ENCODE measurements at places on chromosomes 1 and 21.

GRCh38 chr1:109361649-109362048 lies 36.1 kb downstream of the SORT1 start:
- DNase-seq = no peak

GRCh38 chr1:101995984-101996745 lies 561 bp downstream of the OLFM3 start:
- no peak for DNase-seq

- DNase-seq = no peak
Measured at GRCh38 chr1:32715901-32716311, 13.3 kb upstream of the SYNC start.

DNA sequence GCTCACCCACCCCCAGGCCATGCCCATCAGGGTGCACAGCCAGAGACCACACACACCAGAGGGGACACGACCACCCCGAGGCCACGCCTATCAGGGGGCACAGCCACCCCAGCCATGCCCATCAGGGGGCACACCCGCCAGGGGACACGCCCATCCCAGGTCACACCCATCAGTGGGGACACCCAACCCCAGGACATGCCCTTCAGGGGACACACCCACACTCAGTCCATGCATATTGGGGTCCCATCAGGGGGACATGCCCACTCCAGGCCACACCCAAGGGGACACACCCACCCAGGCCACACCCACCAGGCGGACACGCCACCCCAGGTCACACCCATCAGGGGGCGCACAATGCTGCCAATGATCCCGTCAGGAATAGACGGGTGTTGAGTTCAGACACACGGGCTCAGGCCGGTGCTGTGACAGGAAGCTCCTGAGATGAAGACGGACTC lies 20.7 kb downstream of the MCM3AP start:
- no peak for DNase-seq

GRCh38 chr1:9466780-9467758 lies 72.2 kb upstream of the SLC25A33 start:
- DNase-seq = no peak

DNA sequence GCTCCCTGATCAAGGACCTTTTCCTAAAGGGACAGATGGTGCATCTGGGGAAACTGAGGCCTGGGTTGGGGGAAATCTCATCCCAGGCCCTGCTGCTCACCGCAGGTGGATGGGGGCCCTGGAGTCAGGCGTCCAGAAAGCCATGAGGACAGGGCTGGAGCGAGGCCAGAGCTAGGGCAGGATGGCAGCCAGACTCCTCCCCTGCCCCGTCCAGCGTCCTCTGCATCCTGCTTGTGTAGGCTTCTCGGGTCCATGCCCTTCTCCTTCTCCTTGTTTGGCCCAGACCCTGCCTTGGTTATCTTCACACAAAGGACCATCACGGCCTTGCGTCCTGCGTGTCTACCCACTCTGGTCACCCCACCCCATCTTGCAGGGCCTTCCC lies 43.0 kb downstream of the TRIM11 start:
- no peak for DNase-seq

DNA sequence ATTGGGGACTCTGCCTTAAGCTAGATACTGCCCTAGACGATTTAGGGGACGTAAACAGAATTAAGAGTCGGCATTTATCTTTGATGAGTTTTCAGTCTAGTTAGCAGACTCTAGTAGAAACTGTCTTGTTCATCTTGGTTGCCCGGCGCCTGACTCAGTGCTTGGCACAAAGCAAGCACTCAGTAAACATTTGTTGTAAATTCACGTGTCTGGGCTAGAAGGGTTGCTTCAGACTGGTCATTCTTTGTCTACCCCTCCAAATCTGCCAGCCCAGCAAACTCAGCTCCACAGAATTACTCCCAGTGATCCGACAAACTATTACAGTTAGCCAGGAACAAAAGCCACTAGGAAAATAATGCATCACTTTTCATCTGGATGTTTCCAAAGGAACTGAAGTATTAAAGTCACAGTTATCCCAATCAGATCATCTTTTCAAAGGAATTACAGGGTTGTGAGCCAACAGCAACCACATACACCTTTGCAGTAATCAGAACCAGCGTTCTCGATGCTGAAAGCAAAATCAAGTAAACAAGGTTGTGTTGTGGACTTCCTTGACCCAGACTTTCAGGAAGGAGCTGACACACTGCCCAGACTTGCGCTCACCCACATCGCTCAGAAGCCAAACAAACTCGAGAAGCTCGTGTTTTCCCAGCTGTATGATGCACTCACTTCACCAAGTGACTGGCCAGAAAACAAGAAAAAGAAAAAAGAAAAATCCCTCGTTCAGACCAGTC lies 66.5 kb upstream of the GADD45A start:
- no peak for DNase-seq

DNA sequence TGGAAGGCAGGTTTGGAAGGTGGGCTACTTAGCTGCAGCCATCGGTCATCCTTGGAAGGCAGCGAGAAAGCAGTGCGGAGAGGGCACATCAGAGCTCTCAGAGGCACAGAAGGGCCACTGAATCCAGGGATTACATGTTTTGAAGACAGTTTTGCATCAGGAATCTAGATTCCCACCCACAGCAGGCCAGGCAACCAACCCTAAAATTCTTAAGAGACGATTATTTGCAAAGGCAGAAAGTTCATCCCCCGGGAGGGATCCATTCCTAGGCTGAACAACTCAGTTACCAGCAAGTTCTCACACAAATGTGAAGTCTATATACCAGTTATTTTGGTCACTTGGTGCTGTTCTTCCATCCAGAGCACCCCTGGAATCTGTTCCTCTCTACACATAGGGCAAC lies 457.3 kb upstream of the VAMP3 start:
- DNase-seq = no peak

All from activated CD4-positive, alpha-beta T cell treated with anti-CD3 and anti-CD28 coated beads for 24 hours (primary cell).